Activated CD8-positive, alpha-beta T cell treated with anti-CD3 and anti-CD28 coated beads for 36 hours (primary cell): ENCODE measurements at places on chromosomes 2 and 18. TPM values are rescaled to one million over a fixed set of nuclear protein-coding genes. Genes with fewer than 3 reads are reported as not detected.

Gene MTERF4
- total RNA-seq, result 36.6 TPM

Gene LYPD6
- not detected for total RNA-seq

Gene ACOXL
- total RNA-seq, result 0.56 TPM

Gene ASIC4
- total RNA-seq, result not detected
